ENCODE measurements at places on chromosomes 6 and 20. TPM values are rescaled to one million over a fixed set of nuclear protein-coding genes. Genes with fewer than 3 reads are reported as not detected.

PPIL4 gene
- total RNA-seq = 25.4 TPM

TFAP2A gene
- total RNA-seq = 0.09 TPM

DYNLT1 gene
- total RNA-seq = 83.8 TPM

PIM1 gene
- 1.4 TPM for total RNA-seq

DEFB132 gene
- total RNA-seq = not detected

TSHZ2 gene
- not detected for total RNA-seq

STAU1 gene
- total RNA-seq = 49.6 TPM

ADGRF5 gene
- 6.2 TPM for total RNA-seq

SLC16A10 gene
- total RNA-seq = not detected

ASIP gene
- not detected for total RNA-seq

CLPSL2 gene
- total RNA-seq = not detected

HLA-DQA2 gene
- total RNA-seq = not detected

RNF182 gene
- total RNA-seq = under 0.01 TPM

FOXF2 gene
- not detected for total RNA-seq

ZNF341 gene
- total RNA-seq = 1.1 TPM

PSORS1C2 gene
- total RNA-seq = not detected

OR2B6 gene
- total RNA-seq = not detected

PPP1R16B gene
- total RNA-seq = 135 TPM

CASP8AP2 gene
- total RNA-seq = 12.2 TPM

TAAR5 gene
- not detected for total RNA-seq

TAGAP gene
- total RNA-seq = not detected

ADRM1 gene
- total RNA-seq = 110 TPM

RAET1L gene
- not detected for total RNA-seq

JPH2 gene
- total RNA-seq = 0.09 TPM

C6orf62 gene
- 65.4 TPM for total RNA-seq

SNAI1 gene
- total RNA-seq = 2.9 TPM

ADISSP gene
- 20.8 TPM for total RNA-seq

TRIM31 gene
- total RNA-seq = not detected

Data from endothelial cell of coronary artery (primary cell).